Dermis microvascular lymphatic vessel endothelial cell (primary cell): ENCODE measurements at places on chromosomes 3 and 15. TPM values are rescaled to one million over a fixed set of nuclear protein-coding genes. Genes with fewer than 3 reads are reported as not detected.

Gene MYLK
- total RNA-seq: 36.7 and 56.7 TPM in 2 replicates

Gene SPATA12
- total RNA-seq: 0.25 and 0.39 TPM in 2 replicates

Gene PSTPIP1
- 0.13 and 0.25 TPM in 2 replicates for total RNA-seq

Gene AZI2
- total RNA-seq: 23.0 and 28.2 TPM in 2 replicates

Gene MYRIP
- total RNA-seq: 5.0 and 9.2 TPM in 2 replicates

Gene IQCF2
- not detected in 2 replicates for total RNA-seq

Gene DNAJB8
- total RNA-seq: not detected in 2 replicates

Gene TMEM158
- 1.0 and 2.8 TPM in 2 replicates for total RNA-seq
